RPMI7951 (cell line): ENCODE measurements at places on chromosomes 7 and 10. TPM values are rescaled to one million over a fixed set of nuclear protein-coding genes. Genes with fewer than 3 reads are reported as not detected.

The PKD2L1 gene
- not detected in 2 replicates for total RNA-seq

The FKBP14 gene
- total RNA-seq = 31.1 and 38.8 TPM in 2 replicates

The GALNT17 gene
- total RNA-seq = not detected in 2 replicates

The SYT15 gene
- under 0.01 TPM in 1 of 2 replicates, not detected in the other for total RNA-seq

The AKR1C8 gene
- total RNA-seq = not detected in 2 replicates

The DENND2A gene
- total RNA-seq = 26.9 and 29.6 TPM in 2 replicates

The AQP1 gene
- total RNA-seq = 68.7 and 70.4 TPM in 2 replicates
